ENCODE measurements at places on chromosomes 5 and 9.

DNA sequence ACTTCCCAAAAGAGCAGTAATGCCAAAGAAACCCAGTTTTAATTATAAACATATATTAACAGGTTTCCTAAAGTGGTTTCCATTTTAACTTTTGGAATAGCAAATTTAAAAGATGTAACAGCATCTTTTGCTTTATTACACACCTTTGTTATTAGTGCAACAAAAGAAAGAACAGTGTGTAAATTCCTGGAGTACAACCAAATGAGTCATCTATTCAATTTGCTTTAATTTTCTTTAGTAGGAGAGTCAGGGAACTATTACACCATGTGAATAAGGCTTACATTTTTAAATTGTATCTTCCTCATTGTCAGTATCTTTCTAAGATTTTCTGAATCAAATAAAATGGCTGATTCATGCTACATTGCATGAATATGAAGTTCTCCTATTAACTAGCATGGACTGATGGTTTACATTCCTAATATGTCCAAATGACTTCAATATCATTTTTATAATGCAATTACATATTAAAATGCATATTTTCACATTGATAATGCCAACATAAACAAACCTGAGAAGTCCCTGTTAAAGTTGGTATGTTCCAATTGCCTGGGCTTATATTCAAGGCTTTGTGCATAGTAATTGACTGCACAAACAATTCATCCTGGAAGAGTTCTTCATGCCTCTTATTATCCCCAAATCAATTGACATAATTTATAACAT is 22.5 kb downstream of the EDIL3 start:
- DNase-seq: no peak

DNA sequence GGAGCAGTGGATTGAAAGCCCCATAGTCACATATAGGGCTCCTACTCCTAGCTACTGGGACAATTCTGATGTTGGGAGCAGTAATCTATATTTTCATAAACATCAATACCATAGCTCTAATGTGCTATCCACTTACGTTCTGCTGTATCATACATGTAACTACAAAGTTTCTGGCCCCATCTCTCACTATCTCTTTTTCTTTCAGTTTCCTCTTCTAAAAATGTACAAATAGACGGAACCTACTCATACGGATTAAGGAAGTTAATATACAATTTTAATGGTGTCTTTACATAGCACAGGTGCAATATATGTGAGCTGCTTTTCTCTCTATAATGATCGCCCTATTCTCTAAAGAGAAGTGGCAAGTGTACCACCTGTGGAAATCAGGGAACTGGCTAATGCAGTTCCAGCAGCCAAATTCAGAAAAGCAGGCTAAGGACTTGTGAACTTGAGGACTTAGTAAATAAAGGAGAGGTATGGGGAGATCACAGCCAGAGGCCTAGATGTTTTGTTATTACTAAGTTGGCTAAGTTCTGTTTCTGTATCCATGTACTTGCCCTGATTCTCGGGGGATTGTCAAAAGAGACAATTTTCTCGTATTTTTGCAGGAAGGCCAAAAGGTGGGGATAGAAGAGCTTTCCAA is 1021.9 kb downstream of the CDH12 start:
- no peak for DNase-seq

DNA sequence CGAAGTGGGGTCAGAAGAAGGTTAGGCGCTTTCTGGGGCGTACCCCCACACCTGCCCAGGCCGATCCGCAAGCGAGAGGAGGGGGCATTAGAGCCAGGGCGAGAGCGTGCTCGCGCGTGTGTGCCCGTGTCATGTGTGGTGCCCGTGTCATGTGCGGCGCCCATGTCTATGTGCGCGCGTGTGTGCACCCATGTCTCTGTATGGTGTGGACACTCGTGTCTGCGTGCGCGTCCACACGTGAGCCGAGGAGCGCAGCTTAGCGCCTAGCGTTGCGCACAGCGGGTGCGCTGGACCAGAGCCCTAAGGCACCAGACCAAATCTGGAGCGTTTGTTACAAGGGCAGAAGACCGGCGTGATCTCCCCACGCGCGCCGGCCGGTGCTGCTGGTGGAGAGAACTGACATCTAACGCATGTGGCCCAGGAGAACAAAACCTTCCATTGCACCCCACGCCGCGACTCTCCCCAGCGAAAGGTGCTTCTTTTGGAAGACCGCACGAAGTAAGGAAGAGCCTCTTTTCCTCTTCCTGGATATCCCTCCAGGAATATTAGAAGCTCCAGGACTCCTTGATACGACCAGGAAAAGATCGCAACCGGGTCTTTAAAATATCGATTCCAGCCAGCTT is 644 bp downstream of the NIM1K start:
- DNase-seq: peak; percentile 4

DNA sequence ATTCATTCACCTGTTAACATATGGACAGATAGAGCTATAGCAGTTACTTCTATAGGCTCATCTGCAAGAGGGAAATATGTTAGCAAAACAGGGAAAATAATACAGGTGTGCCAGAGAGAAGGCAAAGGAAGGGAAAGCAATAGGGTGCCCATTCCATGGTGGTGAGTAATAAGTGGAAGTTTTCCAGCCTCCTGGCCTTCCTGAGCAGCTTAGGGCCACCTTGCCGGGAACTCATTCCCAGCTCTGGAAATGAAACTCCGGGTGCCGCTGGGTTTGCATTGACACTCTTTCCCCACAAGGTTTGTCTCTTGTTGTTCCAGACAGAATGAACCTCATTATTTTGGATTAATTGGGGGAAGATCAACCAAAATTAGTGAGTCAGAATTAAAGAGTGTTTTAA is 58.4 kb downstream of the SLC1A3 start:
- no peak for DNase-seq

GRCh38 chr5:50822046-50822445 is 155.6 kb downstream of the PARP8 start:
- DNase-seq: no peak

GRCh38 chr5:174383210-174384167 is 338.0 kb downstream of the NSG2 start:
- DNase-seq: no peak

DNA sequence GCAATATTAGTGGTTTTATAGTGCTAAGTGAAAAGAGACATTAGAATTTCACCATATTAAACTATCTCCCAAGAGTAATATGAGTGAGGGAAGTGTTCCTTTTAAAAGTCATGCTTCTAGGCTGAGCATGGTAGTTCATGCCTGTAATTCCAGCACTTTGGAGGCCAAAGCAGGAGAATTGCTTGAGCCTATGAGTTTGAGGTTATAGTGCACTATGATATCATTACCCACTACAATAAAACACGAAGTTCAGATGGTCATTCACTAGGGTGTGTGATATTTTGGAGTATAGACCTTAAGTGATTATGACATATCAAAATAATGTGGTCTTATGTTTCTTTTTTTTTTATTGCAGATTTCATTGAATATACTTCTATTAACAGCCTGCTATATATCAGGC is 6.7 kb downstream of the KIF2A start:
- DNase-seq: no peak

DNA sequence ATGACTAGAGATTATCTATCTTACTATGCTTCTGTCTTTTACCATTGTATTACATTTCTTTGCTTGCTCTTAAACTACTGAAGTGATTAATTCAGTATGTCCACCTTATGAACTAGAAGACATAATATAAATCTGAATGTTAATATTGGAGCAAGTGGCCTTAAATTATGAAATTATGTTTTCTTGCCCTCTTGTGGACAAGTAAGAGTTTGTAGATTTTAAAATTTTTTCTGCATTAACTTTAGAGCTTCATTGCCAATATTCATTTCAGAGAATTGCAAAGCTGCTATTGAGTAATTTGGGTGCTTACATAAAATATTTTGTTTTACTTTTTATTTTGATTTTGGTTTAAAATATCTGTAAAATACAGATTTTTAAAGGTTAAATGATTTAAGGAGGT is 55.3 kb downstream of the RANBP17 start:
- DNase-seq: no peak

DNA sequence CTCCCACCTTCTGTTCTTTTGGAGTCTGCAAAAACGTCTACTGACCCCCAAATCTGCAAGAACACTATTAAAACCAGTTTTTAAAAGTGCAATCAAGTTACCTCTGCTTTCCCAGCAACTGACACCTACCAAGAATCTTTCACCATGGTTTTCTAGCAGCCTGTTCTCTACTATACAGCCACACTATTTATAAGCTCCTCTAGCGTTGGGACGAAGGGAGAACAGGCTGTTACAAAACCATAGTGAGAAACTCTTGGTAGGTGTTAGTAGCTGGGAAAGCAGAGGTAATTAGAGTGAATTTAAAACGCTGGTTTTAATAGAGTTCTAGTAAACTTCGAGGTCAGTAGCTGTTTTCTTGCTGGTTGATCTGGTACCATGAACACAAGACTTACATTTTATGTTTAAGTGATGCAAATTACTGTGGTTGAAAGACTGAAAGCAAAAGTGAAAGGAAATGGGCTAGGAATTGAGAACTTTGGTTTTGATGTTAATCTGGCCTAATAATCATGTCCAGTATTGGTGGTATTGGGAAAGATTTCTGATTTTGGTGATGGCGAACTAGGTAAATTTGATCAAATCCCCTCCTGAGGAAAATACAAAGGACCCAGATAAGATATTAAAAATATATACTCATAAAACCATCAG is 5.3 kb downstream of the MROH2B start:
- DNase-seq: no peak

DNA sequence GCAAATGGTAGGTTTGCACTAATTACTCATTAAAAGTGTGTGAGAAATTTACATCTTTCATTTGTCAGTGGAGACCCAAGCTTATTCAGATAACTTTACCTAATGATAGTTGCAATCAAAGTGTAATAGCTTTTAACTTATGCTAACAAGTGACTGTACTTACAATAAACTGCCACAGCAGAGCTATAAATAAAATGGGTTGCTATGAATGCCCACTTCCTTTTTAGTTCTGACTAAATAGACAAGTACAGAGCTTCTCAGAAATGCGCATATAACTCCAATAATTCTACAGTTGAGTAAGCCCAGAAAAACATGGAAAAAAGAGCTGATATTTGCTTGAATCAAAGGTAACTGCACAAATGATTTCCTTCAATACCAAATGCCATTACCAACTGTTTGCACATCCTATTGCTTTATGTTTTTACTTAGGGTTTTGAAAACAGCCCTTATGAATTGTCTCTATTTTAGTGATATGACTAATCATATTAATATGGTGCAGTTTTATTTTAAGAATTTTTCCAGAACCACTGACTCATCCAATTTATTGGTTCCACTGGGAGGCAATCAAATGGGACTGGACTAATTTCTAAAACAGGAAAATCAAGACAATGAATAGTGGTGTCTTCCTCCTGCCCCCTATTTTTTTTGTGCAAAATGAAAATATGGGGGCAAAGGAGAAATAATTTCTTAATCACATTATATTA is 84.1 kb downstream of the PPP2R2B start:
- DNase-seq: no peak

- DNase-seq: no peak
Measured at GRCh38 chr5:164573397-164573796, 1068.0 kb downstream of the MAT2B start.

DNA sequence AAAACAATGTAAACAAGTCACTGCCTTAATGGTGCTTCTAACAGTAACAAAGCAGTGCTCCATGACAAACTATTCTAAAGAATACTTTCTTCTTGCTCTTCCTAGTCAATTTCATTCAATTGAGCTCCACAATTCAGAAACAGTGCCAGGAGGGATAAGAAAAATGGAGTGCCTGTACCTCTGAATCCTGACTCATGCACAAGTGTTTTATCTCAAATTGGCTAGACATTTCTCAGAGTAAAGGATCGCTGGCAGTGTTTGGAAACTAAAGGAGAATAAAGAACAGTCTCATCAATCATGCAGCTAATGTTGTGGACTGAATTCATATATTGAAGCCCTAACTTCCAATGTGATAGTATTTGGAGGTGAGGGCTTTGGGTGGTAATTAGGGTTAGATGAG is 27.6 kb downstream of the SLC25A51 start:
- no peak for DNase-seq

DNA sequence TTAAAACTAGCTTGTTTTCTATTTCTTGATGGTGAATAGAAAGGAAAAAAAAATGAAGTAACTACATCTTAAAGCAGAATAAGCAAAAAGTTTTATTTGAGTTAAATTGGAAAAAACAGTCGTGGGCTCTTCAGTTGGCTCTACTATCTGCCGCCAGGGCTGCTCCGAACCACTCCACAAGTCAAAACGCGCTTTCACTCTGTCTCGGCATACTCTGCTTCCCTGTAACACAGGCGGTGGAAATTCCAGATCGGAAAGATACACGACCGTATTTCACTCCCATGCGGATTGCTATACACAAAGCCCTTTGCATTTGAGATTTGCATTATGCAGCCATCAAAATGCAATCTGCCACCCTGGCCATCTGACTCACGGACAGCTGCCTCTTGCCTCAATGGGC is 505.6 kb downstream of the IRX1 start:
- no peak for DNase-seq

DNA sequence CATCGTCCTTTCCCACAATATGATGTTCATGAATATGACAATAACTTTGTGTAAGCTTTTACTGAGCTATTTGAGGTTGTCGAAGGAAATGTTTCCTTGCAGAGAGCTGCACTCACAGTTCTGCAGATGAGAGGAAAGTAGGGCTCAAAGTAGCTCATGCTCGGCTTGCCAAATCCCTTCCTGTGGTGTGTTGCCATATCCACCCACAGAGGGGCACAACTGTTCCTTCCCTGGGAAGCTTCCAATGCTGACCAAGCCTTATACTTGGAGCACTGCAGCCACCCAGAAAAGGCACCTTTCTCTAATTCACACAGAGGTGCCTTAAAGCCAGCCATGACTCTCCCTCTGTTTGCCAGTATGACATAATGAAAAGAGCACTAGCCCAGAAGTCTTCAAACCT is 390.3 kb downstream of the CAAP1 start:
- no peak for DNase-seq

- no peak for DNase-seq
Measured at GRCh38 chr9:134598884-134599245, 42.7 kb upstream of the COL5A1 start.

Data from stimulated activated CD4-positive, alpha-beta T cell treated with anti-CD3 and anti-CD28 coated beads, Interleukin-4, amount 100 ng/mL, for 4 hours (primary cell).